GM19239 (cell line): ENCODE measurements at places on chromosomes 6 and 20.

DNA sequence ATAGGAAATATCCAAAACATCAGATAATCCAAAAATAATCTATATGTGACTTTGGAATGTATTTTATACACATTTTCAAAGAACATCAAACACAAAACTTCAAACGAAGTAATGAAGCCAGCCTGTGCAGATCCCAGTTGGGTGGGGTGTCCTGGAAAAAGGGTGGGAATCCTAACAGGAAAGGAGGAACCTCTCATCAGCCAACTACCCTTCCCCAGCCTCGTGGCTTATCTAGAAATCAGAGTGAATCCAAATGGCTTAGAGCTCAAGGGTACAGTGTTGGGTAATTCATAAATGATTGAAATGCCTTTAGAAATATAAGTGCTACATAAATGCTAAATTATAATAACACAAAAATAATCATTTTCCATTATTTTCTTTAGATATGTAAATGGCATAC, 115.1 kb upstream of the SOX4 start:
- DNase-seq: no peak

- no peak for DNase-seq
These were observed 30.4 kb upstream of the TRERF1 start for GRCh38 chr6:42482174-42482573.

- DNase-seq: no peak
These were observed 7.0 kb downstream of the DYNLRB1 start for GRCh38 chr20:34522969-34523871.

GRCh38 chr20:44129911-44130718, 56.9 kb downstream of the JPH2 start:
- no peak for DNase-seq

- no peak for DNase-seq
These were observed 11.0 kb downstream of the TBPL1 start for GRCh38 chr6:133964052-133964451.

GRCh38 chr20:3744806-3745685, 12.6 kb downstream of the HSPA12B start:
- no peak for DNase-seq

GRCh38 chr6:163886428-163886827, 471.9 kb downstream of the QKI start:
- no peak for DNase-seq

GRCh38 chr20:63595416-63596127, 21.5 kb upstream of the HELZ2 start:
- no peak for DNase-seq

DNA sequence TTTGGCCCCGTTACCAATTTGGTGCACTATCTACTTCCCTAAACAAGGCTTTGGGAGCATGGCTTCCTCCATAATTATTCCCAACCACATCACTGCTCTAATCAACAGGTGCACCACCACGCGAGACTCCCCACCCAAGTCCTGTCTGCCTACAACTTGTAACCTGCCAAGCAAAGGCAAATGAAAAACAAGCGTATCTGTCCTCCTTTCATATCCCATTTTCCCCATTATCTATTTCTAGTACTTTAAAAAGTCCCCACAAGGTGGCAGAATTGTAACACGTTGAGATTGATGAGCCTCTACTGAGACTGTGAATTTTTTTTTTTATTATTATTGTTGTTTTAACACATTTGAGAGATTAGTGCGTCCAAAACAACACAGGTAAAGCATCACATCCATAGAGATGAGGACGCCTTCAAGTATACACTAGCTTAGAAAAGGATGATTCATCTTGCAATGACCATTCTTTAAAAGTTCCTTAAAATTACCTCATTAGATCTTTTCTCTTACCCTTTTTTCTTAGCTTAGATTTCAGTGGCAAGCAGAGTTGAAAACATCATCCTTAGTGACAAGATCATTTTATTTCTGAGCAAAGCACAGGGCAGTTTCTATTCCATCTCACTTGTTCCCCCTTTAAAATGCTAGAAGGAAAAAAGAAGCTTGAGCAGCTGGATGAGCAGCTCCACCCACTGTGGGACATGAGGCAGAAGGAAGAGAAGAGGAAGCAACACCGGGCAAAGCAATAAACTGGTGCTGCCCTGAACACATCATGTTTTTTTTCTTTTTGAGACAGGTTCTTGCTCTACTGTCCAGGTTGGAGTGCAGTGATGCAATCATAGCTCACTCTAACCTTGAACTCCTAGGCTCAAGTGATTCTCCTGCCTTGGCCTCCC, 210.8 kb downstream of the ARHGAP18 start:
- no peak for DNase-seq
